ENCODE measurements at places on chromosomes 4 and X.

DNA sequence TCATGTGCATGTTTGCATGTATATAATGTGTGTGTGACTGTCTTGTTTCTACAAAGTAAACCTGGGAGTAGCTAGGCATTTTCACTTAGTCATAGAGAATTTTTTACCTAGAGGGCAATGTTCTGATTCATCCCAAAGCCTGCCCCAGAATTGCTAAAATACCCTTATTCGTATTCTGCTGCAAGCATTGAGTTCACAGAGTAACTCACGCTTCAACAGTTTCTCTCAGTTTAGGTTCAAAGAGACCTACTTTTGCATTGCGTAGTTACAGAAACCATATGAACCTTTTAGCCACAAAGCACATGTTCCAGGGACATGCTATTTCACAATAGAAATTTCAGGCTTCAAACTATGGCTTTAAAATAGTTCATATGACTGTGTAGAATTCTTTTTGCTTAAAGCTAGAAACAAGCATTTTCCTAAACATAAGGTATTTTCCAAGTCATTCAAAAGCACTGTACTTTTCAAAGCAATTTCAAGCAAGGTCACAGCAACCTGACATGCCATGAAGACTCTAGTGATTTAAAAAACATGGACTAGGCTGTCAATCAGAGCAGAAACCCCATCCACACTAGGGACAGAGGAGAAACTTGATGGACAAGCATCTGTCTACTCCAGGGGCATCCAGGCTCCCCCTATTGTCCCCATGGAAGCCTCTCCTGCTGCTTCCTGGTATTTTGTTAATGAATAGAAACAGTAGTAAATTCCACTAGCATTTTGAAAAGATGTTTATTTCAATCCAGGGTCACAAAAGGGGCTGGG, 81.5 kb upstream of the MAPK10 start:
- peak; percentile 47 for DNase-seq

- DNase-seq = no peak
These were observed 95.4 kb downstream of the PTTG2 start for GRCh38 chr4:38055566-38055965.

GRCh38 chrX:84189125-84189524, 1.1 kb upstream of the RPS6KA6 start:
- no peak for DNase-seq

DNA sequence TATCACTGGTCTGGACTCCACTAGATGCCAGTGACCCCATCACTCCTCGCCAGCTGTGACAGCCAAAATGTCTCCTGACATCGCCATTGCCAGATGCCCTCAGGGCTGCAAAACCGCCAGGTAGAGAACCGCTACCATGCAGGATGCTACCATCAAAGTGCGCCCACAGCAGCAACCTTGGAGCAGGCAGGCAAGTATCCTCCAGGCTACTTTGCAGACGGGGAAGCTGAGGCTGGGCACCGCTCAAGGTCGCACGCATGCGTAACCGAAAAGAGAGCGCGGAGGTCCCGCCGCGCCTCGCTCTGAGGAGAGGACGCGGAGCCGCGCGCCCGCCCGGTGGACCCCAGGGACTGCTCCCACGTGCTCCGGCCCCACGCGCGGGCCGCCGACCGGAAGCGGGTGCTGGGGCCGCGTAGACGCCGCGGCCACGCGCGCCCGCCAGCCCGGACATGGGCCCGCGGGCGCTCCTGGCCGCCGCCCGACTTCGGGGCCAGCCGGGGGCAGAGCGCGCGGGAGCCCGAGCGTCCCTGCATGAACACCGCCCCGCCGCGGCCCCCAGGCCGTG, at the start of gene STS:
Gene STS, plus strand, starts transcription at position 300 of the 565 bp plus-strand sequence. CDS start 105,488 bp downstream, outside the sequence.
- peak; percentile 13 for DNase-seq

- no peak for DNase-seq
These were observed 792.2 kb downstream of the ADGRL3 start for GRCh38 chr4:61992351-61992750.

- DNase-seq = no peak
These were observed 109.1 kb downstream of the TASL start for GRCh38 chrX:30468471-30468870.

- DNase-seq = no peak
These were observed 15.3 kb downstream of the NOP14 start for GRCh38 chr4:2947926-2948325.

DNA sequence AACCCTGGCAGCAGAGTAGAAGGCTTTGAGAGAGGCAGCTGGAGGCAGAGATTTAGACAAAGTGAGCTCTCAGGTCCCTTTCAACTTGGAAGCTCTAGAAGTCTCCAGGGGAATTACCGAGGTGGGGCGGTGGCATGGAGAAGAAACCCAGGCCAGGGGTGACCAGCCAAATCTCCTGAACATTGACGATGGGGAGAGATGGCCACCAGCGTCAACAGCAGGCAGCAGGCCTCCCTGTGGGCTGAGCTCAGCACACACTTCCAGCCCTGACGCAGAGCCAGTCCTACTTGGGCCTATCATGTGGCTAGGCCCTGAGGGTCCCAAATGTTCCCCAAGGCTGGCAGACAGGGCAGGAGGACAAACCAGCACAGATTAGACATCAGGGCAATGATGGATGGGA, 187.8 kb downstream of the BCOR start:
- no peak for DNase-seq

GRCh38 chr4:165738571-165738970, 134.5 kb upstream of the TLL1 start:
- DNase-seq = no peak

DNA sequence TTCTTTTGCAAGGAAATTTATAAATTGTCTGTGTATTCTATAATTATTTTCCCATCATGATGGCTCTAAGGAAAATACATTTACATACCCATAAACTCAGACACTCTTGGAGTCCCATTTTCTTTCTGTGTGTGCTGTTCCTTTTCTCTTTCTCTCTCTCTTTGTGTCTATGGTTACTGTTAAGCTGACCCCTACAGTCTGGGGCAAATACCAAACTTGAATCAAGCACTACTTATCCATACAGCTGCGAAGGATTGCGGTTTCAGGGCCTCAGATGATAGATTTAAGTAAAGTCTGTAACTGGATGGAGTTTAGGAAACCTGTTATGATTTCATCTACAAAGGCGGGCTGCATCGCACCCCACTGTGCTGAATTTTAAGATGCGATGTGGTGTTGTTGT, 150.2 kb downstream of the SHROOM3 start:
- peak; percentile 70 for DNase-seq

- no peak for DNase-seq
These were observed 172.8 kb downstream of the SMIM20 start for GRCh38 chr4:26086621-26087441.

- no peak for DNase-seq
These were observed 40.7 kb upstream of the ASMTL start for GRCh38 chrX:1493412-1493811.

DNA sequence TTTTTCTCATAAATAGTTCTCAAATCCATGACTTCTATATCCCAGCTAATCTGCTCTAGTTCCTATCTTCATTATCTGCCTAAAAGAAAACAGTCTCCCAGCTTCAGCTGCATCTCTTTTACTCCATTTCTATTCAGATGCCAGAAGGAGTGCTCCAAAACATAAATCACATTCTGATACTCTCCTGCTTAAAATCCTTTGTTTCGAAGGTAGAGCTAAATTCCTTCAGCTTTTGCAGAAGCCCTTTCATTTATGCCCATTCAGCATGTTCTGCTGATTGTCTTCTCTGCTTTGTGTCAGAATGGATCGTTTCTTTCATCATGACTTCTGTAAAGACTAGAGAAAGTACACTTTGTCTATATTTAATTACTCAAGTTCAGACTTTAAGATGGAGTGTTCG, 440.1 kb upstream of the SMIM31 start:
- peak; percentile 14 for DNase-seq

GRCh38 chr4:137794764-137795254, 262.5 kb upstream of the PCDH18 start:
- no peak for DNase-seq

GRCh38 chr4:25722964-25723363, 67.3 kb downstream of the SLC34A2 start:
- no peak for DNase-seq

GRCh38 chr4:89230271-89230670, 77.3 kb downstream of the GPRIN3 start:
- DNase-seq = no peak
